ENCODE measurements at places on chromosomes 1 and 21. TPM values are rescaled to one million over a fixed set of nuclear protein-coding genes. Genes with fewer than 3 reads are reported as not detected.

DNA sequence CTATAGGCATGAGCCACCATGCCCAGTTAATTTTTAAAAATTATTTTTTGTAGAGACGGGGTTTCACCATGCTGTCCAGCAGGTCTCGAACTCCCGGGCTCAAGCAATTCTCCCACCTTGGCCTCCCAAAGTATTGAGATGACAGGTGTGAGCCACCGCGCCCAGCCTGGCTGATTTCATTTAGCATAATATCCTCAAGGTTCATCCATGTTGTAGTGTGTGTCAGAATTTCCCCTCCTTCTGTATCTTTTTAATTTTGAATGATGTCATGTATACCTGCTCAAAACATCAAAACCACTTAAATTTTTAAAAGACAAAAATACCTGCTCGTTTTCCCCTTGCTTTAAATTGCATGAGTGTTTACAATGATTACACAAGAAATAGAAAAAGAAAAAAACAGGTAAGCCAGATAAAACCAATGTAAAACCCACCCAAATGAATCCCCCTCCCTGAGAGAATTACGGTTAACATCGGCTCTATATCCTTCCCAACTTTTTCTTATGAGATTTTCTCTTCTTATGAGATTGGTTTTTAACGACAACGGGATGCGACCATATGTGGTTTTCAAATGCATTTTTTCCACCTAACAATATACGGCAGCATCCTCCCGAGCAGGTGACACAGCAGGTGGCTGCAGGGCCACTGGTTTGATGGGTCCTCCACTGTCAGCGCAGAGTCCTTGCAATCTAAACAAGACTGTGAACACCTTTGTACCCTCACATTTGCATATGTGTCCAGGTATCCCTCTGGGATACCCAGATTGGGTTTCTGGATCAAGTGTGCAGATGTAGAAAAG lies 22.1 kb downstream of the IFFO2 start:
- no peak for DNase-seq

GRCh38 chr1:25794325-25794724 lies 5.7 kb upstream of the SELENON start:
- DNase-seq = no peak

The APCS gene
- total RNA-seq = not detected

DNA sequence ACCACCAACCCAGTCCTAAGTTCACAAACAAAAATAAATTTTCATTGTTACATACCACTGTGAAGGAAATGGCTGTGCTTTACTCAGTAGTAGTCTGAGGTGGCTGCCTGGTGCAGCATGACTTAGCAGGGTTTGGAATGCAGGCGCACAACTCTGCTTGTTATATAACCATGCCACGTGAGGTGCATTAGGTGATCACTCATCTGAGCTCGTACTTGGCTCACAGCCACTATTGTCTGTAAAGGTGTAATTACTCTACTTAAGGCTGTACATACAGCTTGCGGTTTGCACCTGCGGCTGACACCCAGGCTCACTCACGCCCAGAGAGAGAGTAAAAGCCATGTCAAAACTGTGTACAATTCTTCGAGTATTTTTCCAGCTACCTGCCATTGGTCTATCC lies 599.4 kb downstream of the LTN1 start:
- no peak for DNase-seq

GRCh38 chr1:117059334-117059677 lies 820 bp upstream of the TTF2 start:
- peak; percentile 64 for DNase-seq

The FAM151A gene
- 0.33 TPM for total RNA-seq

The TAF12 gene
- 18.7 TPM for total RNA-seq

GRCh38 chr21:42565206-42565810 lies 51.7 kb downstream of the SLC37A1 start:
- peak; percentile 42 for DNase-seq

GRCh38 chr1:92837062-92837461 lies 5.2 kb downstream of the RPL5 start:
- DNase-seq = no peak

The THEM5 gene
- total RNA-seq = not detected

The DNAJC6 gene
- 6.2 TPM for total RNA-seq

GRCh38 chr1:31736675-31737074 lies 27.5 kb downstream of the ADGRB2 start:
- peak; percentile 61 for DNase-seq

The DMRTA2 gene
- not detected for total RNA-seq

The SYDE2 gene
- 26.5 TPM for total RNA-seq

The MMEL1 gene
- total RNA-seq = 12.7 TPM

The LY9 gene
- total RNA-seq = 5.9 TPM

DNA sequence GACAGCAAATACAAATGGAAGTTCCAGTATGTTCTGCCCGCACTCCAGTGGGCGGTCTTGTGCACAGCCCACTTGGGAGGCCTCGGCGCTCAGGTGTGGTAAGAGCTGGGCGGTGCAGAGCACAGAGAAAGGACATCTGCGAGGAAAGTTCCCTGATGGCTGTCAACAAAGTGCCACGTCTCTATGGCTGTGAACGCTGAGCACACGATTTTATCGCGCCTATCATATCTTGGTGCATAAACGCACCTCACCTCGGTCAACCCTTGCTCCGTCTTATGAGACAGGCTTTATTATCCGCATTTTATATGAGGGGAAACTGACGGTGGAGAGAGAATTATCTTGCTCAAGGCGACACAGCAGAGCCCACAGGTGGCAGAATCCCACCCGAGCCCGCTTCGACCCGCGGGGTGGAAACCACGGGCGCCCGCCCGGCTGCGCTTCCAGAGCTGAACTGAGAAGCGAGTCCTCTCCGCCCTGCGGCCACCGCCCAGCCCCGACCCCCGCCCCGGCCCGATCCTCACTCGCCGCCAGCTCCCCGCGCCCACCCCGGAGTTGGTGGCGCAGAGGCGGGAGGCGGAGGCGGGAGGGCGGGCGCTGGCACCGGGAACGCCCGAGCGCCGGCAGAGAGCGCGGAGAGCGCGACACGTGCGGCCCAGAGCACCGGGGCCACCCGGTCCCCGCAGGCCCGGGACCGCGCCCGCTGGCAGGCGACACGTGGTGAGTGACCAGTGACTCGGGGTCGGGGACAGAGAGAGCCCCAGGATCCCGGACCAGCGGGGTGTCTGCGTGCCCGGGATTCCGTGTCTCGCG lies at the start of gene IL12RB2:
TSS of gene IL12RB2 (plus strand) at position 623 of the 810 bp plus-strand sequence. CDS start 12,496 bp downstream, outside the sequence.
- no peak for DNase-seq

GRCh38 chr21:23718446-23719285 lies 1888.6 kb downstream of the MRPL39 start:
- DNase-seq = no peak

The KRTAP13-2 gene
- total RNA-seq = not detected

GRCh38 chr1:20426923-20427322 lies 59.1 kb downstream of the CAMK2N1 start:
- DNase-seq = no peak

DNA sequence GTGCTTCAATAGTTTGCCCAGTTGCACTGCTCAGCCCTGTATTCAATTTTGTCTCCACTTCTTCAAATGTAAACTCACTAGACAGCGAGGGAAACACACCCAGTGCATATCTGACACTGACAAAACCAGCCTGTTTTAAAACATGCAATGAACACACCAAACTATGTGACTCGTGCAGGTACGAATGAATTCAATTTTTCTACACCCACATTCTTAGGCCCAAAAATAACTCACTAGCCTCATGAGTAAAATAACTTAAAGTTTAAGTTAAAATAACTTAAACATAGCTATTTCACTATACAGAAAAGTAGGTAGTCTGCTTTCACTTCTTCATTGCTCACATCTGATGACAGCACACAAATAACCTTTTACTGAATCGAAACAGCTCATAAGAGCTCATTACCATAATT lies 21.1 kb downstream of the TTC13 start:
- DNase-seq = no peak

The PDE4B gene
- total RNA-seq = 8.0 TPM

The STUM gene
- 2.2 TPM for total RNA-seq

The HPCAL4 gene
- not detected for total RNA-seq

The DAB1 gene
- 0.66 TPM for total RNA-seq

GRCh38 chr1:2205191-2205952 lies 10.8 kb upstream of the FAAP20 start:
- peak; percentile 96 for DNase-seq

GRCh38 chr21:36611379-36611778 lies 87.5 kb upstream of the SIM2 start:
- no peak for DNase-seq

GRCh38 chr1:1420654-1421141 lies 378 bp downstream of the ANKRD65 start:
- no peak for DNase-seq

- no peak for DNase-seq
Measured at GRCh38 chr1:208115924-208116640, 128.1 kb downstream of the PLXNA2 start.

GRCh38 chr1:50476800-50477199 lies 53.6 kb upstream of the DMRTA2 start:
- no peak for DNase-seq

- peak; percentile 34 for DNase-seq
Measured at GRCh38 chr1:43524804-43525203, 5.9 kb upstream of the PTPRF start.

DNA sequence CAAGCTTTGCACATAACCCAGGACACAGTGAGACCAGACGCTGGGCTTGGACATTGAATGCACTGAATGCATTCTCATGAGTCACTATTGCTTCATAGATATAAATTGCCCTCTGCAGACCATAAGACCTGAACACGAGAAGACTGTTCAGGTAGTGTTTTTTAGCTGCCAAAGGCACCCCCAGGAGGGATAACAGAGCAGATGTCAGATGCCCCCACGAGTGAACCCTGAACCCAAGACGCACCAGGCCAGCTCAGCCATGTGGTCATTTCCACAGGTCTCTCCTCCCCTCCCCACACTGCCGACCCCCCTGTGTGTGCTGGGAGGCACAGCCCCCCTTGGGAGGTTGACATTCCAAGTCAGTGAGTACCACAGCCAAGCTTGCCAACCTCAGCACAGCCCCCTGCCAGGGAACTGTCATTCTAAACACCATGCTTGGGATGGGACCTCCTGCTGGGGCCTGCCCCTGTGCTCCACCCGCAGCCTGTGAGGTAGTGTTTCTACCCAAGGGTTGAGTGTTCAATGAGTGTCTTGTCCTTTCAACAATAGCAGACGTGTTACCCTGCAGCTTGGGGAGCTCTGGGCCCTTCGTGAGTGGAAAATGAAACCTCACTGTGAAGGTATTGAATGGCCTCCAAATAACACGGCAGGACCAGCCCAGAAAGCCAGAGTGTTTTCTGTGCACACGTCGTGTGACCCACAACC lies 68.2 kb downstream of the PSMG1 start:
- peak; percentile 5 for DNase-seq

GRCh38 chr1:216020743-216021345 lies 402.4 kb downstream of the USH2A start:
- DNase-seq = no peak

The MIXL1 gene
- not detected for total RNA-seq

DNA sequence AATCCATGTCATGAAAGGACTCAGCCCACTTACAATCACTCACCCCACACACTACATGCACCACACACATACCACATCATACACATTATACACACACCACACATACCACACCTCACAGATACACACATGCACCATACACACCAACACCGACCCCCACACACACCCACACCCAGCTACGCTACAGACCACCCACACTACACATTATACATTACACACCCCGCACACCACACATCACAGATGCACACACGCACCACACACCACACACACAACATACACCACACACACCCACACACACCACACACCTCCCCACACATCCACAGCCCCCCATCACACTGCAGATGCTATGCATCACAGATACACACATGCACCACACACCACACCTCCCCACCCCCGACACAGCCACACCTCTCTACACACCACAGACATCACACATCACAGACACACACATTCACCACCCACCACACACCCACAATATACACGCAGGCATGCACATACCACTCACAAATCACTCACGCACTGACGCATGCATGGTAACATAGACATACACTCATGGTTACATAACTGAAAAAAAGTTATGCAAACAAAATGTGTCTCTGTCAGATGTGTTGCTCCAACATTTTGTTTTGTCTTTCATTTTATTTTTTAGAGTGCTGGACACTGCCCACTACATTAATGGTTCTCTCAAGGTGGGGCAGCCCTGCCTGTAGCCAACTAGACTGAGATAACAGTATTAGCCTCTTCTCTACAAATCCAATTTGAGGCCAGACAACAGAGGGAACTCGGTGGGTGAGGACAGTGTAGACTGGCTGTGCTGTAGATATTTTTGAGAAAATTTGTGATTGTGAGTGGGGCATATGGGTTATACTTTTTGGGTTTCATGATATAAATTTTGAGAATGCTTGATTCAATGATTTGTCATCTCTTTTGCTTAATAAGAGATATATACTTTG lies 15.2 kb upstream of the PGBD2 start:
- DNase-seq = no peak

DNA sequence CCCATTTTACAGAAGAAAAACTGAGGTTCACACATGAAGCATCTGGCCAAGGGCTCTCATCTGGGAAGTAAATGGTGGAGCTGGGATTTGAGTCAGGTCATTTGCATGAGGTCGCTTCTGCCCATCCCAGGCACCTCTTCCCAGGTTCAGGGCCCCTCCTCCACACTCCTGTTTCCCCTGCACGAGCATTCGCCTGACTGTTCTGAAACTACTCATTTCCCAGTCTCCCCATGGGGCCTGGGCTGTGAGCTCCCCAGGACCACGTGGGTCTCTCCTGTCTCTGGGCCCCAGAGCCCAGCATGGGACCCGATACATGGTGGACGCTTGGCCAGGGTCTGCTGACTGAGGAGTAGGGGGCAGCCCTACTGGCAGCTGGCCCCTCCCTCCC lies 360.8 kb downstream of the MATN1 start:
- no peak for DNase-seq

The ADAMTS5 gene
- total RNA-seq = 14.8 TPM

DNA sequence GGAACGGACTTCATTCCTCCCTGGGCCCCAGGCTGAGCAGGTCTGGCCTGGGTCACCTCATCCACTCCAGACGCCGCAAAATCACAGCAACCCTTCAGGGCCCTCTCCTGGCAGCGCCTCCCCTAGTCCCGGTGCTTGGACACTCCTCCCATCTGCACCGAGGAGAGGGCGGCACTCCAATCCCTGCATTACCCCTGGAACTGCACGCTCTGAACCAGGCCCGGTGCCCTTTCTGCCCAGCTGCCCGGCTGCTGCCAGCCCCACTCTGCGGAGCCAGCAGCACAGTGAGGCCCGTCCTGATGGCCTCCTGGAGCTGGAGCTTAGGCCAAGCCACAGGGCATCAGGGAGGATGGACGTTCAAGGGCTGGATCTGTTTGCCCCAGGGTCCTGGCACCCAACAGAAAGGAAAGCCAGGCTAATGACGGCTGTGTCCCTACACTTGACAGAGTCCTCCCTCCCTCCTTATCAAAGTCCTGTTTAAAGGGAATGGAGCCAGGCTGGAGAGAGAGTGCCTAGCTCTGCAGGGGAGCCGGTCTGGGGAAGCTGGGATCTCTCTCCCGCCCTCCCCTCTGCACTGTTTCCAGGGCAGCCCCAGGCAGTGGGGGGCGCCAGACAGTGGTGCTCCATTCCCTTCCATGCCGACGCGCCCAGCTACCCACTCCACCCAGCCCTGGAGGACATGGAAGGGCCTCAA lies 12.7 kb downstream of the COL6A2 start:
- DNase-seq = peak; percentile 51

DNA sequence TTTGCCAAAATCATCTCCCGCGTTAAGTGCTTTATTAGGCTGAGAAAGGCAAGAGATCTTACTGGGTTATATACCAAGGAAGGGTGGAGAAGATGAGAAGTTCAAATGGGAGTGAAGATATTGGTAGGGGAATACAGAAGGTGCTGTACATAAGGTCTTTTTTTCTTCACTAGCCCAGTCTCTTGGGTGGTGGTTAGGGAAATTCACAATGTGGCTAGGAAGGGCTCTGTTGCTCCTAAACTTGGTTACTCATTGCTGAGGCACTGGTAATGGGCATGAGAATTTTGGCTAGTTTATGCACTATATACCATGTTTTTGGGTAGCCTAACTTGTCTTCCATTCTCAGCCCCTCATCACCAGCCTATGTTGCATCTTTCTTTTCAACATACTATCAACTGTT lies 50.6 kb downstream of the LHX4 start:
- no peak for DNase-seq

All from breast epithelium (tissue), 4 donors.